ENCODE measurements at places on chromosomes 7 and 10.

DNA sequence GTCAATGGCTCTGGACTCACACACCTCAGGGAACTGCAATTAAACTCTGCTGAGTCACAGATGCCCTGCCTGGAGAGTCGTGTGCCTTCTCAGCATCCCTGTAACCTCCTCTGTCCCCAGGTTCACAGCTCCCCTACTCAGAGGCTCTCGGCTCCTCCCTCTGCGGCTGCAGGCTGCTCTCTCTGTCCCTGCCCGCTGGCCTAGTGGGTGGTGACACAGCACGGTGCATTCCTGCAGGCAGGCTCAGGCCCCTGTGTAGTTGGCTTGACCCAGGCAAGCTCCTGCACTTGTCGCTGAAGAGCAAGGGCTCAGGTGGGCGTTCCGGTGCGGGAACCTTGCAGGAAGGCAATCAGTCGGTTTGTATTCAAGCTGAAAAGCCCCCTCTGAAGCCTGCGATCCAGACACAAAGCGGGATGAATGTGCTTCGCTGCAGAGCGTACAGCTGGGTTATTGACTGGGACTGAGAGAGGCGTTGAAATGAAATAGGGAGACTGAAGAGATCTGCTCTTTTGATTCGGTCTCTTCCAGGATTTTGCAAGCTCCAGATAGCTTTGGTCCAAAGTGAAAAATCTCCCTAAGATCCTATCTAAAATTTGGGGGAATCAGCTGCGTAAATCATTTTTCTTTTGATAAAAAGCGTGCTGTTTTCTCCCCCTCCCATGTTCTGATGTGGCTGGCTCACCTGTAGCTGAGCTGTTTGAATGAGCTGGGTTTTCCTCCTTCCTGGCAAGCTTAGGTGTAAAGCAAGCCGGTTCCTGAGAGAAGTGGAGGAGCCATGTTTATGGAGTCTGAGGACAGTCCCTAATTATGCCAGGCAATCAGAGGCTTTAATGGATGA, 208.7 kb upstream of the PHYHIPL start:
- DNase-seq, result peak; percentile 90

DNA sequence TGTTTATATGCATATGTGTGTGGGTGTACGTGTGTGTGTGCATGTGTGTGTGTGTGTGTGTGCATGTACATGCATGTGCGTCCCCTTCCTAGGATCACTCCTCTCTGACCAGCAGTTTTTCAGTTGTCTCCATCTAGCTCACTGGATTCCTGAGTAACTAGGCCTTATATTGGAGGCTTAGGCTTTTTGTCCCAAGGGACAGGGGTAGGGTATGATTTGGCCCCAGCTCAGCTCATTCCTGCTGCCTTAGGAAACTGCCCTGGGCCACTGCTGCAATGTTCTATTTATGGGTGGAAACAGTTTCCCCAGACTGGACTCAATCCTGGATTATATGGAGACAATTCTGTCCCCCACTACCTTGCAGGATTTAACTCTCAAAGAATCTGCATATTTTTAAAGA, 68.8 kb upstream of the SDK1 start:
- DNase-seq, result no peak

GRCh38 chr10:106255111-106255678, 909.3 kb downstream of the SORCS1 start:
- DNase-seq, result no peak

DNA sequence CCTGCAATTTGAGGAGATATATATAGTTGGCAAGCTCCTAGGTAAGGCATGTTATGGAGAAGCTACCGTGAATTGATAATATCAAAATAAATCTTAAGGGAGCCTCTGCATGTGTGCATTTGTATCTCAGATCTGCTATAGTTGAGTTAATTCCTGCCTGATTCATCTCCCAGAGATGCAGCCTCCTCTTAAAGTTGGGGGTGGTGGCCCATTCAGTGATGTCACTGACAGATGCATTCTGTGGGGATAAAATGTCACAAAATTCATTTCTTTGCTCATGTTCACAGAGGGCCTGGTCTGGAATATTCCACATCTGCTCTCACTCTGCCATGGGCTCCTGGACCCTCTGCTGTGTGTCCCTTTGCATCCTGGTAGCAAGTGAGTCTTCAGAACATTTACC, 185.8 kb upstream of the PRSS1 start:
- DNase-seq, result no peak

DNA sequence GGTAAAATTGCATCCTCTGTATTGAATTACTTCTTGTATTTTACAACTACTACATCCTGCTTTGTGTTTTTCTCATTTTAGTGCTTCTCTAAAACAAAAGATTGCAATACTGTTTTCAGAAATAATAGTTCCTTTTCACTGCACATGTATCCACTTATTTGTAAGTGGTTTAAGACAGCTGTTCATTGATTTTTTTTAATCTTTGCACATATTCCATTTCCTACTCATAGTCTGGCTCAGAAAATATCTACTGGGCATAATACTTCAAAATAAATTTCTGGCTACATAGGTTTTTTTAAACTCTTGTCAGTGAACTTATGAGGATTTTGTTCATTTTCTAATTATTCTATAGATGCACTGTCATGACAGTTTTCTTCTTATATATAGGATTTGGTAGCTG, 54.8 kb downstream of the SND1 start:
- DNase-seq, result no peak

DNA sequence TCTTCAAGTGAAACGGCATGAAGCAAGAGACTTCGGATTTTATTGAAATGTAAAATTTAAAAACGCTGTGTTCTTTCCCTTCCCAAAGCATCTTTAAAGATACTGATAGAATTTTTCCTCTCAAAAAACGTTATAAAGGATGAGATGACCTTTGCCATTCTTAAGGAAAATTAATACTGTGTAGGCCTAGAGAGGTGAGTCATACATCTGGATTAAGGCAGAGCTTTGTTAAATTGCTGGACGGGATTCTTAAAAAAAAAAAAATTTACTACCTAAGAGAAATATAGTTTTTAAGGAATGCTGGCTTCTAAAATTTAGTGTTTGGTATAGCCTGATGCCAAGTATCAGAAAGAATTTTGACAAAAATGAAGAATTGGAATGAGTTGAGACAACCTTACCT, 6.3 kb upstream of the HBP1 start:
- DNase-seq, result no peak

GRCh38 chr10:80186364-80187012, 18.8 kb downstream of the ANXA11 start:
- no peak for DNase-seq

DNA sequence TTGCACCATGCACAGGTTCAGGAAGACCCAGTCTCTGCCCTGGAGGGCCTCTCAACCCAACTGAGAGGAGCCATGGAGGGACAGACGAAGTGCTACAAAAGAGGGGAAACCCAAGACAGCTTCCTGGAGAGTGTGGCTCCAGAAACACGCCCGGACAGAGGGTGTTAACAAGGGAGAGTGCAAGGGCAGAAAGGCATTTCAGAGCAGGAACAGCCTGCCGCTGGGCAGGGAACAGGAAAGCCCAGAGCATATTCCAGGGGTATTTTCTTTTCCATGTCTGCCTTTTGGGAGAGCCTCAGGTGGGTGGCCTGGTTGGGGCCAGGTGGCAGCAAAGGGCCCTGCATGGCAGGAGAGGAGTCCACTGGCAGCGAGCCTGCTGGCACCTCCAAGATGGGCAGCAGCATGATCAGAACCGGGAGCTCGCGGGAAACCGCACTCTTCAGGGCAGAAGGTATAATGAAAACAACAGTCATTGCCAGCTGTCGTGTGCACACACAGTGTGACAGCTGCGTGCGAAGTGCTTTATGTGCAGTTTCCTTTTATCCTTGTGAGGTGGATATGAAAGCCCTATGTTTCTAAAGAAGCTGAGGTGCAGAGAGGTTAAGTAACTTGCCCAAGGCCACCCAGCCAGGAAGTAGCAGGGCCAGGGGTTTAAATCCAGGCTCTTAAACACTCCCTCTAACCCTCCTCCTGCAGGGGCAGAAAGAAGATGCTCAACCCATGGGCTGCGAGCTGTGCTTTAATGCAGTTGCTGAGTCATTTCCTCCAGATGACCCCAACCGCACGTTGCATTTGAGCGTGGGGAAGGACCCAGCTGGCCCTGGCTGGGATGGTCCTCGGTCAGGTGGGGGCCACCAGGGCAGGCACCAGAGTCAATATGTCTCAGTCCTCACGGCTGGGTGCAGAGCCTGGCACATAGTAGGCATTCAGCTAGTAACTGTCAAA, 128.6 kb downstream of the OAT start:
- DNase-seq, result peak; percentile 4

DNA sequence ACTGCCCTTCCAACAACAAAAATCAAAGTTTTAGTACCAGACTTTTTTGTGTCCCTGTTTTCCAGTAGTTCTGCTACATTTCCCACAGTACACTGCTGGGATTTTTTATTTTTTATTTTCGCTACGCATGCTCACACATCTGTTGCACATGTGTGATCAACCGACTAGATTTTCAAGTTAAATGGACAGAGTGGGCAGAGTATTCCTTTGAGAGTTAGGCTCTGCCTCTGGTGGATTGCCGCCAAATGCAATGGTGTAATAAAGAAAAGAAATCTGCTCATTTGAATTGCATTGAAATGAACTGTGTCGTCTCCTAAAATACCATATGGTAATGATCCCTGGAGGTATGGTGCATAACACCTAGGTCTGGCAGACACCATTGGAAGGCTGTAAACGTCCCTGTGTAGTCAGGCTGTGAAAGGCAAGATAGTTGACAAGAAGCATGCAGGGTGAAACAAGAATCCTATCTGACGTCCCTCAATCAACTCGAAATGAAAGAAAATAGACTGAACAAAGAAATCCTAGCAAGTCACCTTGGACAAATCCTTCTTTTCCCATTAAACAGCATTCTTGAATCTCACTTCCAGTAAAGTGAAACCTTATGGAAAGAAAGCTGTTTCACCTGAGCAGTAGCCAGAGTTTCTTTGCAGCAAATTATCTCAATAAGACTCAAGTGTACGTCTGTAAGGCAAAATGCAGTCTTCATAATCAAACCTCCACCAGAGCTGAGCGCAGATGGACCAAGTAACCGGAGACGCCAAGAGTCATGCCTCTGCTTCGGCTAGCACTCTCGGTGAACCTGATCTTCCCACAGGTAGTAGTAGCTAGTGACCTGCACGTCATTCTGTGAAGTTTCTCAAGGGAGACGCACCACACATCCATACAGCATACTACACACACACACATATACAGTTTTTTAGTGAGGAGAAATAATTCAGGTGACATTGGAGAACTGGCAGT, 357.3 kb downstream of the CRPPA start:
- DNase-seq, result no peak

DNA sequence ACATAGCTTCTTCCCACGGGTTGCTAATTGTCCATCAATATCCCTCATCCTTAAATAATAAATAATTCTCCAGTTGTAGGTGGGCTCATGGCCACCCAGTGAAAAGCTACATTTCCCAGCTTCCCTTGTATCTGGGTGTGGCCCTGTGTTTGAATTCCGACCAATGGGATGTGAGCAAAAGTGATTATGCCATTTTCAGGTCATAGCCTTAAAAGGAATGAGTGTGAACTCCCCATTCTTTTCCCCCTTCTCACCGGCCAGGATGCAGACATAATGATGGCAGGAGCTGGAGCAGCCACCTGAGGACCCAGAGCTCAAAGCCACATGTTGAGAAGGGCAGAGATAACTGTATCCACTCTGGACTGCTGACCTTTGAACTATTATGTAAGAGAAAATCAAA, 30.3 kb upstream of the CALU start:
- no peak for DNase-seq

DNA sequence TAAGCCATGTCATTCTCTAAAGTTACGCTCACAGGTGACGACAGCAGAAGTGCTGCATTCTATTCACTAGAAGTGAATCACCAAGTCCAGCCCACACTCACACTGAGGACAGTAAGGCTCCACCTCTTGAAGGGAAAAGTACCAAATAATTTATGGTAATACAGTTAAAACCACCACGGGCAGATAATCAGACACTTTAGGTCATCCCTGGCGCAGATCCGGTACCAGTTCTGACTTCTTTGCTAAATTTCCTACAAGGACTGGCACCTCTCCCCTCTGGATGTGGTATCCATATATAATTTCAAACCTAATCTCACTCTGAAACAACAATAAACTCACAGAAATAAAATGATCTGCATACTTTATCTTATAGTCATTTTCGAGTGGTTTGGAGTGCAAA, 954.7 kb upstream of the GHITM start:
- DNase-seq, result no peak

DNA sequence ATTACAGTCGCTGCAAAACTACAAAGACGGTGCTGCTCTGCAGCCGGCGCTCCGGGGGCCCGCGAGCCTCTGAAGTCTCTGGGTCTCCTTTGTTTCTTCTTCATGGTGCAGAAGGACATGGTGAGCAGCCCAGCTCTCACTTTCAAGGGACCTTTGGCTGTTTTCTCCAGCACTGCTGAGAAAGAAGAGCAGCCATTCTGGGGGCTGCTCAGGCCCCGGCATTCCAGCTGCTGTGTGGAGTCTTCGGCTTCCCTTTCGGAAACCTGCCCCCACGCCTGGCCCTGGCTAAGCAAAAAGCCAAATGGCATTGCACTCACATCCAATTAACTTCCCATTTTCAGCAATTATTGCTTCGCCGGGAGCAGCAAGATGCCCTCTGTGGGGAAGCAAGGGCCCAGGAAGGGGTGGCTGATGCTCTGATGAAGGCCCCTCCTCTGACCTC, 555.7 kb downstream of the PTPRN2 start:
- no peak for DNase-seq

GRCh38 chr10:114815791-114816190, 5.8 kb upstream of the FHIP2A start:
- no peak for DNase-seq

- no peak for DNase-seq
Measured at GRCh38 chr7:134792968-134793367, 13.5 kb downstream of the CALD1 start.

DNA sequence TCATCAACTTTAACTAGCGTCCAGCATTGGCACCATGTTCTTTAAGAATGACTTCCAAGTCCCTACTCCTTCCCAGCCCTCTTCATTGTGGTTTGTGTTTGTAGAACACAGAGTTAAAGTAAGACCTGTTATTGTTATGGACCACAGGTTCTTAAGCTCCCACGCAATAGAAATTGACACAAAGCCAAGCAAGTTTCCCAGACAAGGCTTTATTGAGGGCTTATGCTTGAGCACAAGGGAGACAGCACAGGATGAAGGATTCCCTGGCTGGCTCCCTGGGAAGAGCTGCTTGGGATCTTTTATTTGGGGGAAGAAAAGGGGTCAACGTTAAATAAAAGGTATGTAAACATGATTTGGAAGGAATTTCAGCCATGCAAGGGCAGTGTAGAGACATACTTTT, 44.3 kb upstream of the PRKCQ start:
- DNase-seq, result no peak

DNA sequence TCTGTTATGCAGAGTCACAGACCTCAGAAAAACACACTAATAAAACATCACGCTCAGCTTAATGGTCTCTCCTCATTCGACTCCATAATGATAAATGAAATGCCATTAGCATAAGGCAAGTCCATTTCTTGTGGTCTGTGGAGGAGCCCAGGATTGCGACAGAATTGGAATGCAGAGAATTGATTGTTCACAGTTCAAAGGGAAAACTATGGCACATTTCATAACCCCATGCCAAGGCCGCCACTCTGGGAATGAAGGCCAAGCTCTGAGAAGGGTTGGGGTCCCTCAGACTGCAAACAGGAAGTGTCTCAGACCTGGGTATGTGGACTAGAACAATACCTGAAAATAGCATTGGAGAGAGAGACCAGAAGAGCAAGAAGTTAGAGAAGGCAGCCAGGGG, 398.9 kb downstream of the ADRA2A start:
- no peak for DNase-seq
